Naive B cell (primary cell): ENCODE measurements at places on chromosomes 12 and 14. TPM values are rescaled to one million over a fixed set of nuclear protein-coding genes. Genes with fewer than 3 reads are reported as not detected.

Gene TMTC2
- not detected for polyA plus RNA-seq

Gene ADCY6
- not detected for polyA plus RNA-seq

Gene CARMIL3
- 0.10 TPM for polyA plus RNA-seq

DNA sequence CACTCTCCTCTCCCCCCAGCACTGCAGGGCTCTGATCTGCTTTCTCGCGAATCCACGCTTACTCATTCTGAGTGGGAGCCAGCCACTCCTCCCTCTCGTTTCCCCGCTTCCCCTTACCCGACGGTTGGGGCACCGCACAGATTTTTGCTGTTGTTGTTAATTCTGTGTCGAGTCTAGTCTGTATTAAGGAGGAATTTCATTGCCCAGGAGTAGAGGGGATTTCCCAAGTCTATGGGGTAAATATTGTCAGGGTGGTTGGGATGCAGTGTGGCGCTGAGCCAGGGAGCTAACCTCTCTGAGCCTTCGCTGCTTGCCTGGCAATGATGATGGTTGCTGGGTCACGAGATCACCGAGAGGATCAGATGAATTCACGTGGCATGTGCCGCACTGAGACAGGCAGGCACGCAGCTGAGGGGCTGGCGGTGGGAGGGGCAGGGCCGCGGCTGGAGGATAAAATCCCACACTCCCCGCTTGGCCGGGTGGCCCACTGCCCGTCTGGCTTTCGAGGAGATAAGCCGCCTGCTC lies 18.5 kb downstream of the NCOR2 start:
- no peak for DNase-seq

GRCh38 chr12:41418586-41418985 lies 230.5 kb downstream of the PDZRN4 start:
- DNase-seq = no peak

DNA sequence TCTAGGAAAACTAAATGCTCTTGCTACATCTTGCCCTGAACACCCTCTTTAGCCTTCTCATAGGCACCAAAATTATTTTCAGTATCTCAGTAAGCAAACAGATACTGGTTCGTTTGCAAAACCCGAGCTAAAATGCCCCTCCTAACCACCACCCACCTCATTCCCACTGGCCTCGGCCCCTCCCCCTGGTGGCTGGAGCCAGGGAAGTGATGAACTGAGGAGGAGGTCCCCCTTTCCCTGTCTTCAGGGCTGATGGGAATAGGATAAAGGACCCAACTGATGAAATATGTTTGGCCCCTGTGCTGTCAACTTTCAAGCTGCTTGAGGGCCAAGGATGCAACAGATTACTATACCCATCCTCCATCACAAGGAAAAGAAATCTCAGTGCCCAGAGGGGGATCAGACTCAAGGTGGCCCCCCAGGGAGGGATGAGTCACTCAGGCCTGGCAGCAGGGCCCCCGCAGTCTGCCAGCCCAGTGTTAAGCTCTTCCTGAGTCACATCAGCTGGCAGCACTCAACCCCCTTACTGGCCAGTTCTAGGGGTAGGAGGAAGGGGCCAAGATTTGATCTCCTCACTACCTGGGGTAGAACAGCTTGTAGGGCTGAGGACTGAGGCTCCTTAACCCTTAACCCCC lies 1.7 kb downstream of the ANKRD52 start:
- DNase-seq = no peak

DNA sequence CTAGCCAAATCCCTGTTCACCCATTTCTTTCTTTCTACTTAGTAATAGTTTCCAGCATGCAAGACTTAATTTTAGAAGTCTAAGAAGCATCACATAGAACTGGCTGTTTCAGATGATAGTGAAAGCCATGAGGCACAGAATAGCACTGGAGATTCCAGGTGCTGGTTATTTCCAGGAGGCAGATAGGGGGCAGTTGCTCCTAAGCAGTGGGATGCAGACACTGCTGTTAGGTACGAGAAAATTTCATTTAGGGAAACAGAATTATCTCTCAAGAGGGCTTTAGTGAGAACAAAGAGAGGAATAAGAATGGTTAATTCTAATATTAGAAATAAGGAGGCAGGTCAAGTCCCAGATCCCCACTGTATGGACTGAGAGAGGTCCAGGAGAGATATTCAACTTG lies 3.6 kb upstream of the MDGA2 start:
- no peak for DNase-seq

- DNase-seq = no peak
These were observed 16.1 kb downstream of the FGD6 start for GRCh38 chr12:95201056-95201670.

DNA sequence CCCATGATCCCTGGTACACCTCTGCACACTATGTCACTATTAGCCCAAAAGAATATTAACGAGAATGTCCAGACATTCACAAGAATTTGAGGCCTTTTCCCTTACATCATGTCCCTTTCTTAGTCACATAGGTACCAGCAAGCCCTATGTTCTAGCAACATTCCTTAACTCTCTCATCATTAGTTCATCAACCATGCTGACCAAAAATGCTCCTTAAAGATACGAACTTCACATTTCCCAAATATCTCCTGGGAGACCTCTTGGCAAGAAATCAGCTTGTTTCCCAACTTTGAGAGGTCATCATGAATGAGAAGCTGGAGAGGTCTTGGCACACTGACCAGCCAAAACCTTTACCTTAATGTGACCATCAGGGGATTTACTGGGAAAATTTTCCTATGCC lies 4.6 kb downstream of the SALL2 start:
- DNase-seq = no peak

GRCh38 chr14:90568405-90568804 lies 171.6 kb downstream of the CALM1 start:
- no peak for DNase-seq

- no peak for DNase-seq
These were observed 34.1 kb upstream of the STON2 start for GRCh38 chr14:81434230-81434629.
